ENCODE measurements at places on chromosomes 16 and 17.

DNA sequence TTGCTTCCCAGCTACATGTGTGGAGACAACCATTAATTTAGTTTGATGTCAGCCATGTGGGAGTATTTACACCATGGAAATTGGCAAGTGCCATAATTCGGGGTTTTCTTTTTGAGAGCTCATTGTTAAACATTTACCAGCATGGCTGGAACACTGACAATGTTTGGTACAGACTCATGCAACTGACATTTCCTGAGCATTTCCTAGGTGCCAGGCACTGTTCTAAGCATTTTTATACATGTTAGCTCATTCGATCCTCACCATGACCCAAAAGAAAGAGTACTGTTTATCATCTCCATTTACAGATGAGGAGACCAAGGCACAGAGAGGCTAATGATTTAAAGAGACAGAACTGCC is 86.9 kb downstream of the FOXL1 start:
- no peak for DNase-seq

- DNase-seq, result no peak
These were observed at the start of gene NME4 for GRCh38 chr16:397135-397661. Gene NME4 (plus strand): TSS chr16:397199. CDS start chr16:397223, 24 bp downstream.

GRCh38 chr17:81253358-81254131 is 14.4 kb downstream of the NDUFAF8 start:
- DNase-seq, result peak; percentile 61

DNA sequence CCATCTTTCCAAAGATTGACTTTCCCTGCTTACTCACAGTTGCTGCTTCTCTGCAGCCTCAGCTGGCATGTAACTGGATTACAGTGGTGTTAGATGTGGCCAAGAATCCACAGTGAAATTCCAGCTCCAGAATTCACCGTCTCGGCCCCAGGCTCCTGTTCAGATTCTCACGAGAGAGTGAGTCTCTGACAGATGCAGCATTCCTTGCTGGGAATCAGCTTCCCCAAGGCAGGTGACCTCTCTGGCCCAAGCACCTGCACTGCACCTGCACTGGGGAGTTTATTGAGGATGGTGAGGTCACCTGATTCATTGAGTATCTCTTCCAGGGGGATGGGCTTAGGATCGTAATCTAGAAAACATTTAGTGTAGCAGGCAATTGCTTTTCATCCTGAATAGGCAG is 600.5 kb upstream of the RBFOX1 start:
- DNase-seq, result no peak

GRCh38 chr17:14579716-14580115 is 278.8 kb downstream of the HS3ST3B1 start:
- no peak for DNase-seq

DNA sequence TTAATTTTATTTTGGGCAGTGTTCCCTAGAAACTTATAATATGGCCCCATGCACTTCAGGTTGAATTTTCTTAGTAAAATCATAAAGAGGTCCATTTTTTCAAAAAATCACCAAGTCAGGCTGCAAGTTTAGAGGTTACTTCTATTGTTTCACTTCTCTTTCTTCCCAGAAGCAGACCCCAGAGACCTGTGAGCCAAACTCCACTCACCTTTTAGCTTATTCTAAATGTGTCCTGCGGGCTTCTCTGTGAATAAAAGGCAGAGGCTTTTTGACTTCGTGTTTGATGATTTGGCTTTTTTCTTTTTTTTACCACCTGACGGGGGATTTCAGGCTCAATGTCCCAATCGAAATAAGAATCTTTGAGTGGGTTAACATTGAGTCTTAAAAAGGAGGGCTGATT is 7.4 kb downstream of the PRKCB start:
- DNase-seq, result no peak

GRCh38 chr17:77317091-77317750 is 176.5 kb downstream of the SEC14L1 start:
- DNase-seq, result no peak

- no peak for DNase-seq
These were observed 1.1 kb downstream of the P4HB start for GRCh38 chr17:81858967-81859905.

DNA sequence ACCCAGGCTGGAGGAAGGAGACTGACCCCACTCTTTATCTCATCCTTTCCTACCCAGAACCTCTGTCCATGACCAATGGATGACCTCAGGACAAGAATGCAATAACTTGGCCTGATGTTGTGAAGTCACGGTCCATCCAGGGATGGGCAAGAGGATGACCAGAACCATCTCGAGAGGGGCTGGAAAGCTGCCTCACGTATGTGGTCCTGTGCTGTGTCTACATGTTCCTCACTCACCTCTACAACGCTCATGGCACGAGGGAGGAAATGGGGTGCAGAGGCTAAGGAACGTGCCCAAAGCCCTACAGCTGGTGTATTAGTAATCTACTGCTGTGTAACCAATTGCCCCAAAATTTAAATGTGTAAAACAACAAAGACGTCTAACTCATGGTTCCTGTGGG is 7.3 kb upstream of the KCTD5 start:
- DNase-seq, result no peak

- DNase-seq, result no peak
These were observed 15.1 kb upstream of the LASP1NB start for GRCh38 chr17:38910325-38910724.

GRCh38 chr17:8122924-8123694 is 797 bp downstream of the HES7 start:
- DNase-seq, result no peak

GRCh38 chr16:86292942-86293341 is 217.4 kb upstream of the FOXF1 start:
- DNase-seq, result no peak
